ENCODE measurements at places on chromosomes 11 and 22.

DNA sequence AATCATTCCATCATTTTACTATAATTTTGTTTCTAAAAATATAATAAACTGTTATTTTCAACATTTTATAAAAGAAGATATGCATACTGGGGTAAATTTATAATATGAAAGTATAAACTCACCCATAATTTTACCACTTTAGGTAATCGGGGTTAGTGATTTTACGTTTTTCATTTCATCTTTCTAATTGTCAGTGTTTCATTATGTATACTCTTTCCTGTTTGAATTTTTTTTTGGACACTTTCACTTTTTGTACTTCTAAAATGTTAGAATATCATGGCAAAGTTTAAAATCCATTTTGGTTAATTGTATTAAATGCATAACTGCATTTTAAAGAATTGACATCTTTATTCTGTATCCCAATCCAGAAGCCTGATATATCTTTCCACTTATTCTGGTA, 115.8 kb downstream of the METTL15 start:
- DNase-seq = no peak

DNA sequence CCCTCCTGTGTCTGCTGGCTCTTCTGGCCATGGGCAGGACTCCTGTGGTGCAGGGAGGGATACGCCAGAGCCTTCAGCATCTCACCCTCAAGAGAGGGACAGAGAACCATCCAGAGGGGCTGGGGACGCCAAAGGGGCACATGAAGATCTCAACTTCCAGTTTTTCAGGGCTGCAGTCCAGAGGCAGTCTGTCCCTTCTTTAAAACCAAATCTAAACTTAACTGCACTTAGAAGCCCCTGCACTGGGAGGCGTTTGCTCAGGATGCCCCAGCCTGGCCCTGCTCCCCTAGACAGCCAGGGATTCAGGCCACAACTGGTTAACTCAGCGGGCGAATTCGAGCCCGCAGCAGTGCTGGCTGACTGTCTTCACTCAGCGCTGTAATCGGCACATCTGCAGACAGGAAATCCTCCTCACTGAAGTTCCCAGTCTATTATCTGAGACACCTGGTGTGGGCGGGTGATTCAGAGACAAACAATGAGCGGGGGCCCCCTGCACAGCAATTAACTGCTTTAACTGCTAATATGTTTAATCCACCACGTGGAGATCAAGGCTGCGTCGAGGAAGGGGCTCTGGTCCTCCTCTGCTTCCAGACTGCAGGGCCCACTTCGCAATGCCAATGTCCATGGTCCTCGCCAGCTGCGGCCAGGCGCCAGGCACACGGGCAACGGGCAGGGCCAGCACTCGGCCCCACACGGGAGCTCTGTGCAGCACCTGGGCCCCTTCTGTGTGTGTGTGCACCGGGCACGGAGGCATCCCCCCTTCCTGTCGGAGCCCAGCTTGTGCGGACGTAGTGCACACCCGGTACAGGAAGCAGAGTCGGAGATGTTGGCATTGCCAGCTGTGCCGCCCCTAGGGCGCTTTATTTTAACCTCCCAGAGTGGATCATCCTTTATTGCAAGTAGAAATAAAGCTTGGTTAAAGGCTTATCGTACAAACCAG, 36.9 kb upstream of the GNB1L start:
- DNase-seq = no peak

- DNase-seq = no peak
Observed at GRCh38 chr11:117668321-117668751, 128.7 kb downstream of the DSCAML1 start.

DNA sequence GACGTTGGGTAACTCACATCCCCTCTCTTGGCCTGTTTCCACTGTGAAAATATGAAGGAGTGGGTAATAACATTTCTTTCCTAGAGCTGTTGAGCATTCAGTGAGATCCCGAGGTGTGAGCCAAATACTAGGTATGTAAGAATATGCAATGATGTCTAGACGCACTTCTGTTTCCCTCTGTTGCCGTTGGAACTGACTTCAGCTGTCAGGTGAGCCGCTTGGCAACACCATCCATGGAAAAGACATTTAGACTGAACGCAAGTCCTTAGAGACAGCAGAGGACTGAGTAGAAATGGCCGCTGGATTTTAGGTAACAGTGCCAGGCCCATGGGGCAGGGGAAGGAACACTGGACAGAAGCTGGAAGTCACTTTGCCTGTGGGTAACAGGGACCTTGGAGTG, 29.5 kb upstream of the SHANK2 start:
- no peak for DNase-seq

- no peak for DNase-seq
Observed at GRCh38 chr11:117502015-117502778, 174.5 kb downstream of the CEP164 start.

Measured in amygdala (tissue), 56 donors.